ENCODE measurements at places on chromosomes 7 and 10.

DNA sequence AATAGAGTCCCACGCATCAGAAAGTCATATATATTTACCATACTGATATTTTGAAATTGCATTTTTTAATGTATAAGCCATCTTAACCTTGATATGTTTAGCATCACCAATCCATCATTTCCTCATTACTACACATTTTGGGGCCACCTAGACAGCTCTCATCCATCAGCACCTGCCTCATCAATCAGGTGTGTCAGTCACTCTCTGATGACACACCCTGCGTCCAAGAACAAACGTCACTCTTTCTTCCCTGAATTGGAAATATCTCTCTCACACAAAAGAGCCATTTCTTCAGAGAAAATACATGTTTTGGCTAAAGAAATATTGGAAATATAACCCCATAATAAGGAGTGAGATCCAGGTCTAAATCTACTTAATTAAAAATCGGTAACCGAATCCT lies 38.9 kb upstream of the RSU1 start:
- DNase-seq, result no peak

GRCh38 chr10:77713521-77714280 lies 76.1 kb upstream of the KCNMA1 start:
- DNase-seq, result no peak

- no peak for DNase-seq
Measured at GRCh38 chr7:64882341-64883112, 20.5 kb upstream of the ZNF273 start.

GRCh38 chr7:130022623-130023175 lies 28.5 kb downstream of the ZC3HC1 start:
- DNase-seq, result no peak

DNA sequence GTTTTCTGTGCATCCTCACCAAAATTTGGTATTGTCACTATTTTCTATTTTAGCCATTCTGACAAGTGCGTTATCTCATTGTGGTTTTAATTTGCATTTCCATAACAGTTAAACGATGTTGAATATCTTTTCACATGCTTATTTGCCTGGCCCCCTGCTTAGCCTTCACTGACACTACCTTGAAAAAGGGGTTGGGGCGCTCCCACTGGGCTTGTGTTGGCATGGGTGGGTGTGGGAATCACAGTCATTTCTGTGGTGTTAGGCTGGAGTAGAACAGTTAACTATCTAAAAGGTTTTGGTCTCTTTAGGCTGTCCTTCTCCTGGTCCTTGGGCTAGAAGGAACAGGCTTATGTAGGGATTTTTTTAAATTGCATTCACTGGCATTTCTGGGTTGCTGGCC lies 72.2 kb upstream of the TMEM140 start:
- no peak for DNase-seq

DNA sequence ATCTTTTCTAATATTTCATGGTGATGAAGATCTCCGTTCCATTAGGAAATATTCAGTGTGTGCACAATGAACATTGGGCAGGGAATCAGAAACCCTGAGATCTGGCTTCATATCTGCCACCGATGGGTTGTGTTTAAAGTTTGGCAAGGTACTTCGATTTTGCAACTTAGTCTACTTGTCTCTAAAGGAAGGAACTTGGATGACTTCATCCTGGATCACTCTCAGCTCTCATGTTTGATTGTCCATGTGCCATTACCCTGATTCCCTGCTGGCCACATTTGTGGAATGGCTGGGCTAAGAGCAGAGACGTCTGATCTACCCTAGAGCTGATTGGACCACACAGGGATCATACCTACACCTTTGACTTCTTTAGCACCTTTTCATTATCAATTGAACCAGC lies 177.0 kb upstream of the KMT2E start:
- DNase-seq, result no peak

GRCh38 chr10:122331615-122332446 lies 42.7 kb upstream of the PLEKHA1 start:
- no peak for DNase-seq

GRCh38 chr7:66522518-66522917 lies 106.2 kb upstream of the KCTD7 start:
- no peak for DNase-seq

- DNase-seq, result no peak
Measured at GRCh38 chr7:121083790-121084251, 95.3 kb downstream of the CPED1 start.

DNA sequence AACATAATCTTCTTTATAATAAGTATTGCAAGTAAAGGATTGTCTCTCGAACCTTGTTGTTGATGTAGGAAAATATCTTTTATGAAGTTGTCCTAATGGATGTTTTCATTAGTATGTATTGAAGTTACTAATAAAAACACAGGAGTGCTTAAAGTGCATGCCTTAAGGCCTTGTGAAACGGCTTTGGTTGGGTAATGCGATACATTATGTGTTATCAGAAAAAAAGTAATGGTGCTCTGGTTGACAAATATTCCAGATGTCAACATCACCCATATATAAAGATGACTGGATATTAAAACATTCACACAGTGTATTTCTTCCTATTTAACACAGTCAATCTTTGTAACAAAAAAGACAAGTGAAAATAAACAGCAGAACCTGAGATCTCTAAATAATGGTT lies 310.7 kb downstream of the PRKG1 start:
- DNase-seq, result no peak

DNA sequence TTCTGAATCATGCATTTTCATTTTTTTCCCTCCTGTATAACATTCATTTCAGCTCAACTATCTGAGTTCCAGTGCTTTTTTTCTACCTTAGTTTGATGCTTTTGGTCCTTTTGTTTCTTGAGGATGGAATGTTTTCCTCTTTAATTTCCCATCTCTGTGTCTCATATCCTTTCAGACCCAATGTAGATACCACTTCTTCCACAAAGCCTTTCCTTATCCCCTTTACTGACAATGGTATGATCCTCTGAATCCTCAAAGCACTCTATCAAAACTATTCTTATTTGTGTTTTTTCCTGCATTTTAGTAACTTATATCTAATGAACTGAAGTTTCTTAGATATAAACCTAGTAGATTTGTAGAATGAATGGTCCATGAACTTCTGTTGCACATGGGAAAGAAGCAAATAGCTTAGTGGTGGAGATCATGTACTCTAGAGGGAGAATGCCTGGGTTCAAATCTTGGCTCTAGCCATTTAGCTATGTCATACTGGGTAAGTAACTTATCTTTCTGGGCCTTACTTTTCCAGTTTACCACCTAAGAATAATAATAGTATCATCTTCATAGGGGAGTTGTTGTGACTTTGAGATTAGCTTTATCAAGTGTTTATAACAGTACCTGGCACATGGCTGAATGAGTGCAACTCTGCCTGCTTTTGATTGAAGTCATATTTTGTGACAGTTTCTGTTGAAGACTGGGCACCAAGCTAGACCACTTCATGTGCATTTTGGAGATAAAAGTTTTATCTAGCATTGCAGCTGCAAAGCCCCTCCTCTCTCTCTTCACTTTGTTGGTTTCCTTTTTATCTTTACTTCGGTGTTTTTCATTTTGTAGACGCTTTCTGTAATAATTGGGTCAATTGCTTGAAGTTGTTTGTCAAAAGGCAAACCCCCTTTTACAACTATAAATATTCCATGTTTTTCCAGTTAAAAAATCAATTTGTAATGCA lies 18.5 kb downstream of the STAM start:
- DNase-seq, result no peak

- DNase-seq, result no peak
Measured at GRCh38 chr10:11831520-11831951, 8.4 kb downstream of the PROSER2 start.

- no peak for DNase-seq
Measured at GRCh38 chr10:6786579-6787031, 206.5 kb upstream of the PRKCQ start.

DNA sequence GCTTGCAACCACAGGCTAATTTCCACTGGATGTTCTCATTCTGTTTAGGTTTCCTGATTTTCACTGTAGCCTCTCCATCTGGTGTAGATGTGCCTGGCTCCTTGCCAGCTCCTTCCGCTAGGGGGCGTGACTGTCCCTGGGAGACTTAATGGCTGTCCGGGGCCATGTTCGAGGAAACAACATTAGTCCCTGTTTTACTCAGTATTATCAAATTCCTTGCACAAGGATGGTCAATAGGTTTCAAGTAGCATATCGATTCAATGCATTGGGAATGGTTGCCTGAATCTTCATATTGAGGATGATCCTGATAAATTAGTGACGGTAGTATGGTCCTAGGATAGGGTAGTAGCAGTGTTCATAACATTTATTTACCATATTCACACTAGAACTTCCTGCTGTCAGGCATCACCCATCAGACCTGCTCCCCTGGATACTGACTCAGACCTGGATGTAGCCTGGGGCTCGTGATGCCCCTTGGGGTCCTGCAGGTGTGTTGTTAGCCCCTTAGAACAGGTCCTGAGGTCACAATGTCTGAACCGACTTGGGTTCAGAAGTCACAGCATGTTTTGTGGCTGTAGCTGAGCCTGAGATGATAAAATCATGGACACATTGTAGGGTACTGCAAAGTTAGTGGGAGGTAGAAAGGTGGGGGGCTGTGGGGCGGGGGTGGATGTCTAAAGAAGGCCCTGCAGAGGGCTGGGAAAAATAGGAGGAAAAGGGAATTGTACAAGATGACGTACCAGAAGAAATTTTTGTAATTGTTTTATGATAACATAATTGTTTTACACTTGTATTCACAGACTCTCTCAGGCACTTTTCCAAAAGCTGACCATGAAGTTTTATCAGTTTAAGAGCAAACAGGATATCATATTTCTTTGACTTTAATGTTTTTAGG lies 8.9 kb upstream of the EXOC6 start:
- DNase-seq, result no peak

DNA sequence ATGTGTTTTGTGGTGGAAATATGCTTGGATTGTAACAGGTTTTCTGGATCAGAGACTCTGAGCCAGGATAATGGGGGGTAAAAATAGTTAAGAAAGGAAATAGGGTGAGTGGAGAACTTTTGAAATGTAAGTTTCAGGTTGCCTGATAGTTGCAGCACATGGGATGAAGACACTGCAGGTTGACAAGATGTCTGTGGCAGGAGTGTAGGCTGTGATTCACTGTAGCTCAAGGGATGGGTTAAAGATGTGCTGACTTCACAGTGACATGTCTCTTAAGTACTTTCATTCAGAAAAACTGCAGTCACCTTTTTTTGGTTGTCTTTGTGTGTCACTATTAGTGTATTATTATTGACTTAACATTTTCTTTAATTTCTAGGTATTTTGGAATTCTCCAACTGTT lies 63.5 kb upstream of the SLC39A12 start:
- no peak for DNase-seq

- DNase-seq, result no peak
Measured at GRCh38 chr10:102783568-102783967, 39.8 kb downstream of the WBP1L start.

- DNase-seq, result no peak
Measured at GRCh38 chr7:50295133-50295532, 9.4 kb upstream of the IKZF1 start.

- no peak for DNase-seq
Measured at GRCh38 chr10:99758211-99758891, 24.1 kb upstream of the ABCC2 start.

GRCh38 chr10:5949009-5949759 lies 28.2 kb downstream of the IL15RA start:
- no peak for DNase-seq

- DNase-seq, result no peak
Measured at GRCh38 chr10:14225379-14225778, 105.3 kb downstream of the FRMD4A start.

DNA sequence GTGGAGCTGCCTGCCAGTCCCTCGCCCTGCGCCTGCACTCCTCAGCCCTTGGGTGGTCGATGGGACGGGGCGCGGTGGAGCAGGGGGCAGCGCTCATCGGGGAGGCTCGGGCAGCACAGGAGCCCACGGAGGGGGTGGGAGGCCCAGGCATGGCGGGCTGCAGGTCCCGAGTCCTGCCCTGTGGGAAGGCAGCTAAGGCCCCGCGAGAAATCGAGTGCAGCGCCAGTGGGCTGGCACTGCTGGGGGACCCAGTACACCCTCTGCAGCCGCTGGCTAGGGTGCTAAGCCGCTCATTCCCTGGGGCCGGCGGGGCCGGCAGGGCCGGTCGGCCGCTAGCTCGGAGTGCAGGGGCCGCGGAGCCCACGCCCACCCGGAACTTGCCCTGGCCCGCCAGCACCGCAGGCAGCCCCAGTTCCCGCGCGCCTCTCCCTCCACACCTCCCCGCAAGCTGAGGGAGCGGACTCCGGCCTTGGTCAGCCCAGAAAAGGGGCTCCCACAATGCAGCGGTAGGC lies 565.9 kb upstream of the NRG3 start:
- no peak for DNase-seq

GRCh38 chr7:116715077-116715476 lies 43.1 kb downstream of the MET start:
- DNase-seq, result no peak

GRCh38 chr10:11615396-11615795 lies 3.9 kb upstream of the USP6NL start:
- no peak for DNase-seq

GRCh38 chr7:50584793-50585408 lies 19.7 kb upstream of the DDC start:
- DNase-seq, result no peak

GRCh38 chr10:120253131-120253530 lies 203.9 kb upstream of the PLPP4 start:
- no peak for DNase-seq

- no peak for DNase-seq
Measured at GRCh38 chr10:100879741-100880360, 32.9 kb upstream of the SLF2 start.

GRCh38 chr10:88409824-88410223 lies 173.3 kb downstream of the RNLS start:
- DNase-seq, result no peak

GRCh38 chr7:30907527-30908267 lies 4.0 kb upstream of the AQP1 start:
- no peak for DNase-seq

DNA sequence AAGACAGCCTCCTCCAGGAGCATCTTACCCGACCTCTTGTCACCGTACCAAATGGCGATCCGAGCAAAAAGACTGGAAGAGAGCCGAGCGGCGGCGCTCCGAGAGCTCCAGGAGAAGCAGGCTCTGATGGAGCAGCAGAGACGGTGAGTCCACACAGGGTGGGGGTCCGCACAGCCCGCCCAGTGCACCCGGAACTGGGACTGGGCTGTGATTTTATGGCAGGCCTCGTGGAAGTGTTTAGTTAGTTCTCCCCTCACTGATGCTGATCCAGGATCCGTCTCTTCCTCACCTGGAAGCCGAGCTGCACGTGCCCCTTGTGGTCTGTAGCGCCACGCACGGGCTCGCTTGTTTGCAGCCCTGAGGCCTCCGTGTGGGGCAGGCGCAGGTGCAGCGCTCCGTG lies 19.6 kb downstream of the LRRC27 start:
- no peak for DNase-seq

- DNase-seq, result no peak
Measured at GRCh38 chr10:35377050-35377728, 40.9 kb downstream of the CCNY start.
